Foreskin keratinocyte (primary cell): ENCODE measurements at places on chromosomes 11 and 22. TPM values are rescaled to one million over a fixed set of nuclear protein-coding genes. Genes with fewer than 3 reads are reported as not detected.

RTN3 gene
- 56.5 and 57.1 TPM in 2 replicates for total RNA-seq

KRTAP5-9 gene
- not detected in 2 replicates for total RNA-seq

LMO1 gene
- not detected in 2 replicates for total RNA-seq

DEPDC7 gene
- 18.1 and 18.2 TPM in 2 replicates for total RNA-seq

DLG2 gene
- 0.21 and 0.75 TPM in 2 replicates for total RNA-seq

PKDREJ gene
- total RNA-seq: not detected in 2 replicates

ADM gene
- total RNA-seq: 28.7 and 34.1 TPM in 2 replicates

MYBPC3 gene
- not detected in 2 replicates for total RNA-seq

GRK3 gene
- 10.0 and 12.2 TPM in 2 replicates for total RNA-seq

OR10A5 gene
- total RNA-seq: not detected in 2 replicates

PTS gene
- 43.7 TPM in 2 replicates for total RNA-seq

TRIM29 gene
- 177 and 190 TPM in 2 replicates for total RNA-seq

OR8G1 gene
- not detected in 2 replicates for total RNA-seq

PATE4 gene
- not detected in 2 replicates for total RNA-seq

OPCML gene
- total RNA-seq: 0.04 TPM in 1 of 2 replicates, not detected in the other

OR52M1 gene
- not detected in 2 replicates for total RNA-seq

RAG2 gene
- total RNA-seq: not detected in 2 replicates

AMOTL1 gene
- total RNA-seq: 158 and 182 TPM in 2 replicates

FXYD6 gene
- not detected in 2 replicates for total RNA-seq

TSPAN32 gene
- not detected in 2 replicates for total RNA-seq

INSC gene
- total RNA-seq: 0.07 and 0.35 TPM in 2 replicates

OR6A2 gene
- not detected in 2 replicates for total RNA-seq

YPEL4 gene
- total RNA-seq: not detected in 2 replicates

BIK gene
- 7.4 and 11.8 TPM in 2 replicates for total RNA-seq

ANKRD49 gene
- 11.7 and 11.9 TPM in 2 replicates for total RNA-seq

POU2AF3 gene
- not detected in 2 replicates for total RNA-seq

PPFIBP2 gene
- total RNA-seq: 2.1 and 4.3 TPM in 2 replicates

OMP gene
- not detected in 2 replicates for total RNA-seq

UBQLNL gene
- 0.10 TPM in 1 of 2 replicates, not detected in the other for total RNA-seq

F2 gene
- not detected in 2 replicates for total RNA-seq

IFITM5 gene
- total RNA-seq: not detected in 2 replicates

TCN1 gene
- not detected in 2 replicates for total RNA-seq

JOSD1 gene
- 52.3 and 55.9 TPM in 2 replicates for total RNA-seq

POTEH gene
- not detected in 2 replicates for total RNA-seq

HEPN1 gene
- not detected in 2 replicates for total RNA-seq

TSGA10IP gene
- not detected in 2 replicates for total RNA-seq

DUSP8 gene
- 0.71 and 0.88 TPM in 2 replicates for total RNA-seq

HMGXB4 gene
- 19.8 and 20.5 TPM in 2 replicates for total RNA-seq

OR52N4 gene
- total RNA-seq: not detected in 2 replicates

SLC22A8 gene
- not detected in 2 replicates for total RNA-seq

SCN4B gene
- total RNA-seq: 3.1 and 4.9 TPM in 2 replicates

SDHAF2 gene
- 30.2 and 30.6 TPM in 2 replicates for total RNA-seq

CELF1 gene
- 84.1 and 93.3 TPM in 2 replicates for total RNA-seq

TP53I11 gene
- 28.9 and 38.4 TPM in 2 replicates for total RNA-seq

OTOG gene
- total RNA-seq: not detected in 2 replicates

PKP3 gene
- total RNA-seq: 148 and 170 TPM in 2 replicates

P2RY6 gene
- not detected in 2 replicates for total RNA-seq

ROBO4 gene
- 1.5 and 6.4 TPM in 2 replicates for total RNA-seq

MS4A12 gene
- total RNA-seq: not detected in 2 replicates

SPDYC gene
- total RNA-seq: not detected in 2 replicates

ANKK1 gene
- total RNA-seq: 1.4 and 1.6 TPM in 2 replicates

CSRP3 gene
- total RNA-seq: not detected in 2 replicates

BTG4 gene
- total RNA-seq: 0.14 and 0.24 TPM in 2 replicates
